Natural killer cell treated with Interleukin-12 subunit alpha and Interleukin-12 subunit beta and Interleukin-15 and Interleukin-18, amount 100 ng/mL, for 72 hours (primary cell): ENCODE measurements at places on chromosomes 1 and 21. TPM values are rescaled to one million over a fixed set of nuclear protein-coding genes. Genes with fewer than 3 reads are reported as not detected.

GRCh38 chr1:64675718-64676345 is 69.0 kb upstream of the RAVER2 start:
- no peak for DNase-seq

Gene DRAM2
- 25.7 TPM for total RNA-seq

DNA sequence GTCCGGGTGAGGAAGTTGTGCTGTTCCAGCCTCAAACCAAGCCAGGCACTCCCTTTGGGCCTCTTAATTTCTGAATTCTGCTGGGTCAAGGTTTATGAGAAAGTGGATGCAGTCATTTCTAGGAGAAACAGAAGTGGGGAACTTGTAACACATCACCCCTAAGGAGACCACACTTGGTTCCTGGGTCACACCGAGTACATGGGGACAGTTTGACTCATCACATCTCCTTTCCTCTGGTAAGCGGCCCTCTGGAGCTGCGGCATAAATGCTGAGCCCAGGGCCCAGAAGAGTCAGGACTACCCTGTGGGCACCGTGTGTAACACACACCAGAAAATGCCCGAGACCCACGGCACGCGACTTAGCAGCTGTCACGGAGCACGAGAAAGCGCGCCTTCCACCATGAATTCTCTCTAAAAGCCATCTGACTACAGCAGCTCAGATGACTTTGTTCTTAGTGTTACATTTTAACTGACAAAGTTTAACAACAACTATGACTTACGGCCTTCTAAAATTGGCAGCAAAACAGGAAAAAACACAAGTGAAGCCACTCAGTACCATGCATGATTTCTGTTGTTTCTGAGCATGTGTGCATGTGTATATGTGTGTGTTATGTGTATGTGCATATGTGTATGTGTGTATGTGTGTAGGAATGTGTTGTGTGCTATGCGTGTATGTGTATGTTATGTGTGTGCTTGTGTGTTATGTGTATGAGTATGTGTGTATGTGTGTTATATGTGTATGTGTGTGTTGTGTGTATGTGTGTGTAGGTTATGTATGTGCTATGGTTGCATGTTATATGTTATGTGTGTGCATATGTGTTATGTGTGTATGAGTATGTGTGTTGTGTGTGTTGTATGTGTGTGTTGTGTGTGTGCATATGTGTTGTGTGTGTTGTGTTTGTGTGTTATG is 50.8 kb downstream of the TOMM20 start:
- peak; percentile 90 for DNase-seq

- DNase-seq = no peak
Observed at GRCh38 chr1:247435030-247435758, 19.2 kb downstream of the NLRP3 start.

Gene C1orf105
- not detected for total RNA-seq

GRCh38 chr1:94061513-94062443 is 59.2 kb downstream of the ABCA4 start:
- DNase-seq = no peak

GRCh38 chr1:84236256-84236655 is 65.3 kb upstream of the SAMD13 start:
- no peak for DNase-seq

- no peak for DNase-seq
Observed at GRCh38 chr1:155598842-155599331, 11.1 kb upstream of the MSTO1 start.

- no peak for DNase-seq
Observed at GRCh38 chr1:117128323-117129079, 7.0 kb upstream of the TRIM45 start.

DNA sequence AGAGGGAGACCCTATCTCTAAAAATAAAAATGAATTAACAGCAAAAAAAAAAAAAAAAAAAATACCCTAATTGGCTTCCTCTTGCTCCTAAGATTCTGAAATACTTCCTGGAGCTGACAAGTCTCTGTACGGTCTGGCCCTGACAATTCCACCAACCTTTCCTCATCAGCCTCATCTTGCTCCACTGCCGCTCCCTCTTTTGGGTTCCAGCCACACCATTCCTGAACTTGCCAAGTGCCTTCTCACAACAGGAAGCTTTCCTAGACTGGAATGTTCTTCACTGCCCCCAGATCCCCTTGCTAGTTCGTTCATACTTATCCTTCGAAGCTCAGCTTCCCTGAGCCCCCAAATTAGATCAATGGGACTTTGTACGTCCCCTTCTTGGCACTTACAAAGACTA is 37.0 kb downstream of the AKNAD1 start:
- DNase-seq = no peak
